HFF-Myc (cell line): ENCODE measurements at places on chromosomes 1 and 21.

GRCh38 chr1:217097819-217098218 is 374.6 kb upstream of the ESRRG start:
- no peak for DNase-seq

- no peak for DNase-seq
Measured at GRCh38 chr1:206898915-206899431, 1.7 kb downstream of the IL24 start.

DNA sequence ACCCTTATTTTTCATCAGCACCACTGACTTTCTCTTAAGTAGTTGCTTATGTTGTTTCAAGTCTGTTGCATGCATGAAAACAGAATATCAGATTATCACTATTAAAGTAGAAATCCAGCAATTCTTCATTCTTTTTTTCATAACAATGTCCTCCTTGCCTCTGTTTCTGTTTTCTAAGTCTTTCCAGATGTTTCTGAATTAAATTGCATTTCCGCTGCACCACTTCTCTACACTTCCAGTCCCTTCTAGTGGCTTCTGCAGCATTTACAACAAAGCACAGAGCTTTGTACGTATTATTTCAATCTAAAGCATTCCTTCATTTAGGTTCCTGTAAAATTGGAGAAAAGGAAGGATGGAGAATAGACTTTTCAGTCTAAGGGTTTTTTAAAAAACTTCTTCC is 42.4 kb downstream of the PATJ start:
- DNase-seq = no peak

- no peak for DNase-seq
Measured at GRCh38 chr21:41960386-41960785, 6.6 kb upstream of the C2CD2 start.

- DNase-seq = no peak
Measured at GRCh38 chr1:76135835-76136234, 61.3 kb downstream of the ST6GALNAC3 start.

DNA sequence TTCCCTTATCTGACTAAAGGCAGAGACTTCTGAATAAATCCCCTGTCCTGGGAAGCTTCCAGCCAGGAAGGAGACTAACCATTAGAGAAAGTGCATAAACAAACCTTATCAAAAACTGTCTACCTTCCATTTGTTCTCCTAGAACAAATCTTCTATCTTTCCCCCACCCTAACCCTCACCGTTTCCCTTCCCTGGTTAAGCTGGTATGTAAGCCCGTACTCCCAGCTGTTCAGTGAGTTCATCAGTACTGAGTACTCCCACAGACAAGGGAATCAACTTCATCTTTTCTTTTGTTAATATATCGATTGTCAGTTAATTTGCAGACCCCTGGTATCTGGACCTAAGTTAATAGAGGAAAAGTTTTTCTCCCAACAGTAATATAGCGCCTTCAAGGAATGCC is 20.1 kb upstream of the COG2 start:
- DNase-seq = no peak

- DNase-seq = no peak
Measured at GRCh38 chr1:98792123-98792522, 130.6 kb downstream of the SNX7 start.

- no peak for DNase-seq
Measured at GRCh38 chr21:37363936-37364335, 2.6 kb upstream of the DYRK1A start.

DNA sequence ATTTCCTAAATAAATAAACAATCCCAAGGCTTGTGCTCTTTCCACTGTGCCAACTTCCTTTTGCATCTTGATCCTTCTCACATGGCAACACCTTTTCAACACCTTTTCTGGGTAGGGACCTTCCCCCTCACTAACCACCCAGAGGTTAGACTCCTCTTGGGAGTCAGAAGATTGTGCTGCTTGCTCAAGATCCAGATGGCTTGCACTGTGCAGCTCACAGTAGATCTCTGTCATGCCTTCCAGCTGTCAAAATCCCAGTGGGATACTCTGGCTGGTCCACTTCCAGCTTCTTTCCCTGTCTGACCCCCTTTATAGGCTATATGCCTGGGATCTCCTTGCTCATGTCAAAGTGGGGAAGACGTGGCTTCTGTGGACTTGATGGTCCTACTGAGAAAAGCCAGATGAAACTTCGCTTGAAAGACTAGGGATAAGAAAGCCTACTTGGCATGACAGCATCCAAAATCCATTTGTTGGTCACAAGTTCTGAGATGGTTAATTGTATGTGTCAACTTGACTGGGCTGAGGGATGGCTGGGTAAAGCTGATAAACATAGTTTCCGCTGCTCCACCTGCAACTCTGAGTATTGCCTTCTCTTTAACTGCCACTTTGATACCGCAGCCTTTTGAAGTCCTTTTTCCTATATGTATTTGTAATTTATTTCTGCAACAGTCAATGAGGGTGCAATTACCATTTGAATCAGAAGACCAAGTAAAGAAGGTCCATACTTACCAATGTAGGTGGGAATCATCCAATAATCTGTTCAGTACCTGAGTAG is 74.5 kb downstream of the S1PR1 start:
- DNase-seq = no peak

DNA sequence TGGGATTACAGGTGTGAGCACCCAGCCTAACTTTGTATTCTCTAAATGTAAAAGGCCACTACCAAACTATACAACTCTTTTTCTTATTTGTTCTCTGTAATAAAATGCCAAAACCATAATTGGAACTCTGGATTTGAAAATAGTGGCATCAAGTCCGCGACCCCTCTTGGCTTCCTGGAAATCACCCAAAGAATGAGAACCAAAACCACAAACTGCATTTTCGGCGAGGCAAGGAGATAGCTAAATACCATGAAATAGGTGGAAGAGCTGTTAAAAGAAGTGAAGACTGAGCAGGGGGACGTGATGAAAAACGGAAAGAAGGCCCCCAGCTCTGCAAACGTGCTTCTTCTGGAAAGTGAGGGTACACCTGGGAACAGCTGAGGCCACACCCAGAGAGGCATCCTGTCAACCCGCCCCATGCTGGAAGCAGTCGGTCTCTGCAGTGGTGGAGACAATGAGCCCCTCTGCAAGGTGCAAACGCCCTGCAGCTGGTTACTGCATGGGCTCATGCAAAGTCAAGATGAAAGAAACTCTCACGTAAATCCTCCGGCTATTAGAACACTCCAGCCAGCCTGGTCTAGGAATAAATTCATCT is 22.5 kb downstream of the VPS26C start:
- no peak for DNase-seq

DNA sequence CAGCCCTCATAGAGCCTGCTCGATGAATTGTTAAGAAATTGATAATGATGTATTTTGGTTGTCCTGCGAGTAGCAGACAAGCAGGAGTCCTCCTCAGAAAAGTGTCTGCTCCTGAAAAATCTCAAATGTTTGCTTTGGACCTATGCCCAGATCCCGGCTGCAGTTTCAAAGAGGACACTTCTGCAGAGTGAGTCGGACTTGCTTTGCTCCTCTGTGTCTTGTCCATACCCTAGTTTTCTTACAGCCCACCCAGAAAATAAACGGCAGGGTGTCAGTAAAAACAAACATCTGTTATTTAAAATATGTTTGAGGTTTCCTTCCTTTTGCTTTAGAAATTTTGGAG is 2.8 kb downstream of the S100A10 start:
- DNase-seq = no peak

DNA sequence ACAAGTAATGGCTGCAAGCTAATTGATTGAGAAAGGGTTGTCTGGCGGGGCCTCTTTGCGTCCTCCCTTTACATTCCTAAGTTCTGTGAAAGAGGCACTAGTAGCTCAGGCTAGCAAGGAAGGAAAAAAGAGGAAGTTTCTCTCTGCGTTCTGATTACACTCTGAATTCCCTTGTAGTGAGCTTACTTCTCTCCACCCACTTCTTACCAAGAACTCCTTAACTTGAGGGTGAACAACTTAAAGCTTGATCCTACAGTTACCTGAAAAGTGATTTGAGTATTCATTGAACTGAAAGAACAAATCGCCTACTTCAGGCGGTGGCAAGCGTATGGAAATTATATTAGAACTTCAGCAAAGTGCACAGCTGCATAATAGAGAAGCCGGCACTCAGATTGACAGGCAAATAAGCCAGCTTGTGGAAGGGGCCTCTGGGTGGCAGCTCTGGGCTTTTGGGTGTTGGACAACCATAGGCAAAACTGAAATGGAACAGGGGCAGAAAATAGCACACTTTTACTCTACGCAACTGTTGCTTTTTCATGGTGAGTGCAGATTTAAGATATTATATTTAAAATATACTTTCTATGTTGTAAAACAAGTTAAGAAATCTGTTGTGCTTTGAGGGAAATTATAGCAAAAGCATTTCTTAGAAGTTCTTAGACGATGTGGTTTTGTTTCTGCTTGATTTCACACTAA is 464.5 kb downstream of the USP25 start:
- peak; percentile 71 for DNase-seq

GRCh38 chr1:185318431-185319138 is 1.5 kb upstream of the IVNS1ABP start:
- DNase-seq = no peak

DNA sequence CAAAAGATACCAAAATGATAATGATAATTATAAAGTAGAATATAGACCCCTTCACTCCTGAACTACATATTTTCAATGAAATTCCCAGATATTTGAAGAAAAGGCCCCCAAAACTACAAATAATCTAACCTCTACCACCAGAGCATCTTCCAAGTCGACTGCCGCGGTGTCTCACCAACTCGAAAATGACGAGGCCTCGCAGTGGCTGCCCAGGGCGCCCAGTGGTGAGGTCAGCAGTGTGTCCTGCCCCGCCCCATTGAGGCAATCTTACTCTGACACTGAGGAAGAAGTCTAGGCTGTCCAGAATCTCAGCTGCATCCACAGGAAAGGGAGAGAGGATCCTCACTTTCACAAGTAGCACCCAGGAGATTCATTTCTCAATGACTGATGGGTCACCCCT is 5.2 kb downstream of the DUSP10 start:
- DNase-seq = no peak

DNA sequence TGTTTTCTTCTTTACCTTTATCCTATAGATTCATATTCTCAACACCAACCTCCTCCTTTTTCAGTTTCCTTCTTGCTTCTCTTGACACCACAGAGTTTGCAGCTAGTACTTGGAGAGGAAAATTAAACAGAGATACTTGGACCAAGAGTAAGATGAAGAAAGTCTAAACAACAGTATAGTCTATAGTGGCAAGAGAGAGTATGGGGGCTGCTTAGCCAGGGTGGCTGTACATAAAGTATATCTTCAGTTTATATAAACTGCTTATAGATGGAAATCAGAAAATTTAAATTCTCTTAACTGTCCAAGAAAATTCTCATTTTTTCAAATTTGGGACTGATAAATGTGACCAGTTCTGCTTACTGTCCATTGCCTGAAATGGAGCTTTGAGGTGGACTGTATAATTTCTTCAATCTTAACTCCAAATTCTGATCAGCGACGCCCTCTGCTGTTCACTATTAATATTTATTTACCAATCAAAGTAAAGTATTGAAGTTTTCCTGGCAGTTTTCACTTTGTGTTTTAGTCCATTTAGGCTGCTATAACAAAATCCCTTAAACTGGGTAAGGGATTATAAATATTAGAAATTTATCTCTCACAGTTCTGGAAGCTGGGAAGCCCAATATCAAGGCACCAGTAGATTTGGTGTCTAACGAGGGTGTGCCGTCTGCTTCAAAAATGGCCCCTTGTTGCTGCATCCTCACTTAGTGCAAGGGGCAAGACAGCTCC is 14.8 kb upstream of the METTL18 start:
- peak; percentile 12 for DNase-seq

DNA sequence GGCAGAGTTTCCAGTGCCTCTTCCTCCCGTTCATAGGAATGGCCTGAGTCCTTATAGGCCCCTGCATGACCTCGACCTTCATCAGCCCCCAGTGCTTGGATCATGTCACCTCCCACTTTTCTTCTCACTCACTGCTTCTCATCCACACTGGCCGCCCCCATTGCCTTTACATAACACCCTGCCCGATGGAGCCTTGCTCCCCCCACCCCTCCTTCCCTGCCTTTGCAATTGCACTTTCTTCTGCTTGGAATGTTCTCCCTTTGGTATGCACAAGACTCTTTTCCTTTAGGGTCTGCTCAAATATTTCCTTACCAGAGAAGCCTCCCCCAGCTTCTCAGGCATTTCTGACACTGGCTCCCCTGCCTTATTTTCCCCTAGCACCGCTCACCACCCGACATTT is 125.2 kb upstream of the KCNJ6 start:
- no peak for DNase-seq

GRCh38 chr1:193185901-193186731 is at the start of gene B3GALT2:
Gene B3GALT2 (minus strand): TSS chr1:193186613. CDS start chr1:193181562, 5,051 bp downstream.
- DNase-seq = no peak

DNA sequence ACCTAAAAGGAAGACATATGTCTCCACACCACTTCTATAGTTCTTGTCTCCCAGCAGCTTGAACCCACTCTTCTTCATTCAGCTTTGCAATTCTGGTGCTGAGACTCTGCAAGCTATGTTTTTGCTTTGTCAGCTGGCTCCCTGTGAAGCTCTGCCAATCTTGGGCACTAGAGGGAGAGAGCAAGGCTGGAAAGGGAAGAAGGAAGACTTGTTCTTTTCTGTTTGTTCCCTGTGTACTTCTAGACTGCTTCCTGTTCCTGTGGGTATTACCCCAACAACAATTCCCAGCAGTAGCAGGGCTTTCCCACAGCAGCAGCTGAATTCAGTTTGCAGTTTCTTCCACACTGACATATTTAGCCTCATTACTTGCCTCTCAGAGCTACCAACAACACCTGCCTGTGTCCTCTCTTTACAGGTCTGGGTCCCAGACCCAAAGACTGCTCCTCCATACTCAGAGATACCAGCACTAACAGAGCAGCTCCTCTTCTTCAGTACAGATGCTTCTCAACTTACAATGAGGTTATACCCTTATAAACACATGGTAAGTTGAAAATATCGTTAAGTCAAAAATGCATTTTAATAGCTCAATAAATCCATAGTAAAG is 275.2 kb upstream of the NEGR1 start:
- peak; percentile 27 for DNase-seq

- DNase-seq = no peak
Measured at GRCh38 chr1:103162360-103162759, 54.0 kb upstream of the COL11A1 start.

DNA sequence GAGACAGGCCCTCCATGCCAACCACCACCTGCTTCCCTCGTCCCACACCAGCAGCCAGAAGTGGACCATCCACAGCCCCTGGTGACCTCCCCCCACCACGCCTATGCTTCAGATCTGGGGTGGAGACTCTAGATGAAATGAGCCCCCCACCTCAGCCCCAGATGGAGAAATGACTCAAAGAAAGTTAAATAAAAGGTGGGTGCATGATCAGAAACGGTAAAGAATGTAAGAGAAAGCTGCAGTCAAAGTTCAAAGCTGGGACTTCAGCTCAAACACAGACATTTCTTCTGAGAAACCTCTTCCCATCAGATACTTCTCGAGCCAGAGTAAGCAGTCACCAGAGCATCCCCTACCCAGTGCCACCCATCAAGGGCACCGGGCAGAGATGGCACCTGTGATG is 43.1 kb upstream of the HMGB4 start:
- no peak for DNase-seq

DNA sequence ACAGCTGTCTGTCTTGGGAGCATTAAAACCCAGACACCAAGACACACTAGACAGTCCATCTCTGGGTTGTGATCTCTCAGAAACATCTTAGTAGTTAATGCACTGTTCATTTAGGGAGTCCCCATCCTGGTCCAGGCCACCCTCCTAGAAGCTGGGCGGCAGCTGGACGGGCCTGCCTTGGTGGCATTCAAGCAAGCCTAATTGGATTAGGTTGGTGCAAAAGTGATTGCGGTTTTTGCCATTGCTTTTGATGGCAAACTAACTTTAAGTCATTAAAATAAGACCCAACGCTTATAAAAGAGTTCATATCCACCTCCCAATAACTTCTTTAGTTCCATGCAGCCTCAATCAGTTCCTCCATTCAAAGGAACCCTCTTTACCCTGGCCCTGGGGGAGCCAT is 21.7 kb downstream of the ATP5PO start:
- no peak for DNase-seq
